ENCODE measurements at places on chromosomes 2 and 18.

DNA sequence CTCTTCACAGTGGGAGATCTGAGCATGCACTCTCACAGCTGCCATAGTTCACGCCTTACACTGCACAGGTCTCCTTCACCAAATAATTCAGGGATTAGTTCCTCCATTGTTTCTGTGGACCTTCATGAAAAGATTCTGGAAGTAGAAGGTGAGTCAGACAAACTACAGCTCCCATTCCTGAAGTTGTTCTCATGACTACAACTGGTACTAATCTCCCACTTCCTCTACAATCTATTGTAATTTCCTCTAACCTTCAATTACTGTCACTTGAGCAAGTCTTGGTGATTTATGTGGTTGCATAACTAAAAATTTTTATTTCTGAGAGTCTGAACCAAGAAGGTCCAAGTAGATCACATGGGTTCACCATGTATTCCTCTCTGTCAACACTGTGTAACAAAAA is 128.7 kb downstream of the XIRP2 start:
- DNase-seq, result peak; percentile 3

DNA sequence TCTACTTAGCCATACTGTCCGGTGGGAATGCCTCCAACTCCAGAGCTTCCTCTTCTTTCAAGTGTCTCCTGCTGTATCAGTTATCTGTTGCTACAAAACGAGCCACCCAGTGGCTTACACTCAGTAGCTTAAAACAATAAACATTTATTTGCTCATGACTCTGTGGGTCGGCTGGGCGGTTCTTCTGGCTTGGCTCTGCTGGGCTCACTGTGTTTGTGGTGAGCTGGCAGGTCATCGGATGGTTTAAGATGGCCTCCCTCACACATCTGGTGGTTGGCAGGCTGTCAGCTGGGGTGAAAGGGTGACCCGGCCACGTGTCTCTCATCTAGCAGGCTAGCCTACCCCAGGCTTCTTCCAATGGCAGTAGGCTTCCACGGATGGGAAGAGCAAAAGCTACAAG is 122.4 kb upstream of the SLC1A4 start:
- peak; percentile 73 for DNase-seq

- no peak for DNase-seq
These were observed 31.6 kb upstream of the TRIB2 start for GRCh38 chr2:12685145-12685544.

- no peak for DNase-seq
These were observed 273.9 kb downstream of the MYT1L start for GRCh38 chr2:2057125-2057721.

DNA sequence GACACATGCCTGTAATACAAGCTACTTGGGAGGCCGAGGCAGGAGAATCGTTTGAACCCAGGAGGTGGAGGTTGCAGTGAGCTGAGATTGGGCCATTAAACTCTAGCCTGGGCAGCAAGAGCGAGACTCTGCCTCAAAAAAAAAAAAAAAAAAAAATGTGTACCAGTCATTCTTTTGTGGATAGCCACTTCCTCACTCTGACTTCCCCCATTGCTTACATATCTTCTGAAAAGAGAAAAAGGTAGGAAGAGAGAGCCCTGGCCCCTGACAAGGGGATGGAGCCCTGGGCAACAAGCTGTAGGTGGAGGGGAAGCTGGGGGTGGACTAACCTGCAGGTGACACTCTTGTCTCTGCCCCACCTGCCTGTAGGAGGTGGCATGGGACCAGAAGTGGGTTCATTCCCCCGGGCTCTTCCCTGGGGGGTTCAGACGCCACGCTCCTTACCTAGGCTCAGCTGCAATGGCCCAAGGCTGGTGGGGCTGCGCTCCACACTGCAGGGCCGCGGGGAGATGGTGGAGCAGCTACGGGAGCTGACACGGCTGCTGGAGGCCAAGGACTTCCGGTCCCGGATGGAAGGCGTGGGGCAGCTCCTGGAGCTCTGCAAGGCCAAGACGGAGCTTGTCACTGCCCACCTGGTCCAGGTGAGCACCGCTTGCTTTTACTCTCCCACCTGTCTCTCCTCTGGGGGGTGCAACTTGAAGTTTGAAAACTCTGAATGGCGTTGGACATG is 39.1 kb downstream of the PCARE start:
- DNase-seq, result no peak

GRCh38 chr2:135169900-135170753 is 118.0 kb downstream of the RAB3GAP1 start:
- no peak for DNase-seq

DNA sequence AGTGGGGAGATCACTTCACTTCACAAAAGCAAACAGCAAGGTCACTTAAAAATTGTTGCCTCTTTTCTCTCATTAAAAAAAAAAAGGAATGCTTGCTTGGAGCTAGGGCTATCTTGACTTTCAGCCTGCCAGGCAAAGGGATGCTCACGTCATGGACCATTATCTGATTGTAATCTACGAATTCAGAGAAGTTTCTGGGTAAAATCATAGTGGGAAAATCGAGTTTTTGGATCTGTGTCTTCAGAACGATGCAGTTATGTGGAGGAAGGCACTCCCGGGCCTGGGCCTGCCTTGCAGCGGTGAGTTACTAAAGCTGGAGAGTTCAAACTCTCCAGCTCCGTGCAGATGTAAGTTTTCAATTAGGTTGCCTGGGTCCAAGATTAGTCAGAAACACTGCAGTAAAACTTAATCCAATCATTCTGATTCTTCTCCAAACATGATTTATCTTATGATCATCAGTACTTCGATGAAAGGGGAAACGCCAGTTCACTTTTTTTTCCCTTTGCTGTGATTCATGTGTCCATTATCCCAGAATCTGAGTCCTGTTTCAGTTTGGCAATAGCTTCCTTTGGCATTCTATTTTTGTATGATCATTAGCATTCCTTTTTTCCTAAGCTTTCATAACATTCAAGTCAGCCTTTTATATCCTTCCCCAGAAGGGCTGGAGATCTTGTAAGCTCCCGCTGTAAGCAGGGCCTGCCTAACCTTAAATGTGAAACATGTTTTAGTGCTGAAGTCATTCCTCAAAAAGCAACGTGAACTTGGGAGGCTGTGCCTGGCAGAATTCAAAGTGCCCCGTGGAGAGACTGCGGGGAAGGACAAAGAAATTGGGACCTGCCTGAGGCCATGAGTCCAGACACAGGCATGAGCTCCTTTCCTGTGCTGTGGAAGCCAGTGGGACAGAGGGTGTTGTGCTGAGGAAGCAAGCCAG is 119.3 kb upstream of the TWIST2 start:
- DNase-seq, result peak; percentile 74

DNA sequence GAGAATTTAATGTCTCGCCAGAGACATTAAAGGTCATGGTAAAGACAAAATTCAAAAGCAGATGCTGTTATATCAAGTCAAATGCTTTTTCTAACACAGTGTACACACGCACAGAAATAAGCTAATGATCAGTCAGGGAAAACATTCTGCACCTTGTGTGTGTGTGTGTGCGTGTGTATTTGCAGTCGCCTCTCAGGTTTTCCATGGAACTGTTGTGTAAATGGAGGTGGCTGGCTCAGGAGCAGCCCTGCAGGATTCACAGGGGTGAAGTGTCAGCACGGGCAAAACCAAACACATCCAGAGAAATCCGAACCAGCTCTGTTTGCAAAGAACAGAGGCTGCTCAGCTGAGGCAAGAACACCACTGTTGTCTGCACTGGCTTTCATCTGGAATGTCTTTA is 76.2 kb upstream of the YWHAQ start:
- DNase-seq, result no peak

DNA sequence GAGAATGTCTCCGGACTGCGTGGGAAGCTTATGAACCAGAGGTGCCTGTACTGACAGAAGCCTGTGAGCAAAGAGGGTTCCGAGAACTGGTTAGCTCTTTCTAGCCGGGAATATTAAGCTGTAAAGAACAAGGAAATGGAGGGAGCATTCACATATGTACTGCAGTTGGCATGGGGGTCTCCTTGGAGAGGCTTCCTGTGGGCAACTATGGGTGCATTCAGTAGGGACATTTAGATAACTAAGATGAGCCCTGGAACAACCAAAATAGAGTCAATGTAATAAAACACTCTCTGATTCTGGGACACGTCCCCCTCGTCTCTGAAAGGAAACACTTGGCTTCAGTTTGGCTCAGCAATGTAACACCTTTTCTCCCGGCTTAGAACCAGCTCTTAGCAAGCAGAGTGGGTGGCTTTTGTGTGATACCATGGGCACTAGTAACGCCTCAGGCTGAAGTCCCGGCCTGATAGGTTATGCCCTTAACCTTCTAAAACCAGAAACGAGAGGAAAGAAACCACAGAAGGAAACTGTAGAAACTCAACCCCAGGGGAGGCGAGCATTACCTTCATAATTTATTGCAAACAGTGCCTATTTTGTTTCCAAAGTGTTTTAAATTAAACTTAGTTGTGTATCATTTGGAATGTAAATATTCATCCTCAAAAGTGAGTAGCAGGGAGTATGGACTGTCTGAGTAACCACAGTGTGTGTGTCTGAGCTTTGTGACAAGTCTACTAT is 48.8 kb upstream of the LPIN2 start:
- DNase-seq, result no peak

DNA sequence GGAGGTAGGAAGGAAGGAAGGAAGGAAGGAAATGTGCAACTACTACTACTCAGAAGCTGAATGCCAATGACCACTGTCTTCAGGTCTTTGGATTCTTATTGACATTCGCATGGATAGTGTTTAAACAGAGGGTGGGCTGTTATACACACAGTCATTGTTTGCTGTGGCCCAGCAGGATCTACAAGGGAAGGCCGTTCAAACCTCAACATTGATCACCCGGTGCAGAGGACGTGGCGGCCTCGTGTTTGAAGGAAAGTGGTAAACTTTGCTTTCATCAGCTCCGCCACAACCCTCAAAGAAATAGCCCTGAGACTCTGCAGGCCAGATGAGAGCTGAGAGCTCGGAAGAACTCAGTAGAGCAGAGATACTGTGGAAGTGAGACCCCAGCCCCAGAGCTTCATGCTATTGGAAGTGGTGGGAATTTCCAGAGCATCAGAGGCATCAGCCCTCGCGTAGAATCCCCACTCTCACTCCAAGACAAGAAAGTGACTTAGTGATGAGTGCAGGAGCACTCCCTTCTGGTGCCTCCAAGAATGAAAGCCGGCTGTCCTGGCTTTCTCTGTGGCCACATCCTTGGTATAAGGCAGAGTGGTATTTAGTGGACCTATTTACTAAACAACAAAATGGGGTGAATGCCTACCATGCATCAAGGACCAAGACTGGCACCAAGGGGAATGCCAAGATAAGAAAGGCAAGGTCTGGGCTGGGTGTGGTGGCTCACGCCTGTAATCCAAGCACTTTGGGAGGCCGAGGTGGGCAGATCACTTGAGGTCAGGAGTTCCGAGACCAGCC is 10.1 kb upstream of the ROCK2 start:
- DNase-seq, result no peak

- peak; percentile 62 for DNase-seq
These were observed 35.3 kb upstream of the SOS1 start for GRCh38 chr2:39156107-39156506.

DNA sequence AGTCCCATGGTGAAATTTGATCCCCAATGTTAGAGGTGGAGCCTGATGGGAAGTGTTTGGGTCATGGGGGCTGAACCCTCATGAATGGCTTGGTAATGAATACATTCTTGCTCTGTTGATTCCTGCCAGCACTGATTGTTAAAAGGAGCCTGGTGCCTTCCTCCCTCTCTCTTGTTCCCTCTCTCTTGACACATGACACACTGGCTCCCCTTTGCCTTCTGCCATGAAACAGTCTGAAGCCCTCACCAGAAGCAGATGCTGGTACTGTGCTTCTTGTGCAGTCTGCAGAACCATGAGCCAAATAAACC is 30.6 kb upstream of the EPC2 start:
- DNase-seq, result no peak

- no peak for DNase-seq
These were observed 78.7 kb upstream of the SLC1A4 start for GRCh38 chr2:64910523-64910922.

DNA sequence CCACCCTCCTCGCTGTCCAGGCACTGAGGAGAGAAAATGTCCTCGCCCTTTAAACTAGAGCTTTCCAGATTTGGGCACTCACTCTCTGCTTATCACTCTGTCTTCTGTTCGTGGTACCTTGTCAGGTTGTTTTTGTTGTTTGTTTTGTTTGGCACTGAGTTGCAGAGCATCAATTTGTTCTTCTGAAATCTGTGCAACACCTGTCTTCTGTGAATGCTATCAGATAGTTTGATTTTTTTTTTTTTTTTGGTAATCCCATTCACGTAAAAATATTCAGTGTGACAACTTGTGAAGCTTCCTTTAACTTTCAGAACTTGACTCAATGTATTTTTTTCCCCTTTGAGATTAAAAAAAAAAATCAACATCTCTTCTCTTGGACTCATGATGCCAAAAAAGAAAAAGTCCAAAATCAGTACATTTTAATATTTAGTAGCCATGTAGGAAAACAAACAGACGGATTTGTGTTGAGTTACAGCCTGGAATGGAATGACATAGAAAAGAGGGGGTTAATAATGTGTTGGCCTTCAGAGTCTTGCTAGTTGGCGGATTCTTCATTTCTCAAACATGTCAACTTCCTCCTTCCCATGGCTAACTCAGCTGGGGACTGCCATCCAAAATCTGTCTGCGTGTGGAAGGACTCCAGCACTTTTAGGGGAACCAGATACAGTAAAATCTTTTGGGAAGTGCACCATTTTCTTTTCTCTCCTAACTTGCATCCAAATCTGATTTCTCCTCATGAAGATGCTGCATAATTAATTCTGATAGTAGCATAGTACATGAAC is 1.6 kb downstream of the TMEM178A start:
- DNase-seq, result no peak

GRCh38 chr2:14750433-14750832 is 117.9 kb downstream of the LRATD1 start:
- no peak for DNase-seq

DNA sequence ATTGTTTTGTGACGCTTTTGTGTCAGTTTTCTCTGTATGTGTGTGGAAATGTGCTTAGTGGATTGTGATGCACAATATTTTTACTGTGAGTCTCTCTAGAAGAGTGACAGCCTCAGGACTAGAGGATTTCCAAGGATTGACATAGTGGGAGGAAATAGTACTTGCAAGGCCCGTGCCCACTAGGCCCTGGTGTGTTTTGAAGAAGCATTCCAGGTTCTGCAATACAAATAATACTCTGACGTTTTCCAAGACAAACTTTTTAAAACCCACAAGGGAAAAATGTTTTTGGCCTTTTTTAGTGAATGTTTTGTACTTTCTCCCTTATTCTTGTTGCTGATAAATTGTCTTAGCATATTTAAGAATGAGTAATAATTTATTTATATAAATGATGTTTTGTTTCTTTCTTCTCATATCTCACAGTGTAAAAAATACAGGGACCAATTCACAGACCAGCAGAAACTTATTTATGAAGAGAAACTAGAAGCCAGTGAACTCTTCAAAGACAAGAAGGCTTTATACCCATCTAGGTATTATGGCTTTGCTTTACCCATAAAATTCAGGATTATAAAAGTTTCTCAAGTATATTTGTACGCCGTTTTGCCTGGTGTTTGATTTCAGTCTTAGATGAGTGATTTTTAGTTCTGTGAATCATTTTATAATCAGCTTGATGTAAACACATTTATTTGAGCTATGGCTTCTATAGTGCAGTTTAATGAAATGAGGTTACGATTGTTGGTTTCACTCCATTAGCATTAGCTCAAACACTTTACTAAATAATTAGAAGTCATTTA is 165.6 kb downstream of the MYO1B start:
- DNase-seq, result no peak

Data from amniotic epithelial cell (primary cell).